ENCODE measurements at places on chromosomes 6 and 20. TPM values are rescaled to one million over a fixed set of nuclear protein-coding genes. Genes with fewer than 3 reads are reported as not detected.
A peak's percentile ranks its signal among the peaks of the same experiment; 100 is the strongest.

DNA sequence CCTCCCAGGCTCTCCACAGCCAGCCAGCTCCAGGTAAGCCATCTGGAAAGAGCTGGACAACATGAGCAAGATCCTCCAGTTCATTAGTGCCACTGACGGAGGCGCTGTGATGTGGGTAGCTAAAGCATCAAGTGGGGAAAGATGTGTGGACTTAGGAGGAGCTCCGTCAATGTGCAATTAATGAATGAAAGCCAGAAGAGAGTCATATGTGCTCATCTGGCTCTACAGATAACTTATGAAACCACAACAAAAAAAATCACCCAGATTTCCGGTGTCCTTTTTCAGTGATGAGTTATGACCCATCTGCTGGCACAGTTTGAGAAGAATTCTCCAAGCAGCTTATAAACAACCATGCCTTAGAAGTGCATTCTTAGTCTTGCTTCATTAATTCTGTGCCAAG lies 311.7 kb upstream of the PLCB4 start:
- no peak overlapping the region for H3K4me3 ChIP-seq
- no peak for DNase-seq
- no peaks in the 10 kb centered on the region for H3K36me3 ChIP-seq
- no peaks in the 10 kb centered on the region for H3K4me1 ChIP-seq
- no peak overlapping the region for H3K27ac ChIP-seq

DNA sequence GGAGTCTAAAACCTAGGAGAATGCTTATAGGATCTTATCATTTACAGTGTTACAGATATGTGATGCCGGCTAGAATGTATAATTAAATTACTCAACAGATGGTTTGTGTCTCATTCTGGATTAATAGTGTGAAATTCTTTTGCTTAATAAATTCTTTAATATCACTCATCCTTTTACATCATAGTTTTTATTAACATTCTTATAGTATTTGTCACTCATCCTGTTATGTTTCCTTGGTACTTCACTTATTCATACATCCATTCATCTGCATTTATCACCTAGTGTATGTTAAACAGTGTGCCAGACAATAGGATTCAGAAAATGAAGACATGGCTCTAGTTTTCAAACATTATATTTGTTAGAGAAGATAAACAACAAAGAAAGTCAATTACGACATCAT lies 468.7 kb downstream of the FRK start:
- DNase-seq = no peak
- no peaks in the 10 kb centered on the region for H3K4me1 ChIP-seq
- H3K36me3 ChIP-seq = no peaks in the 10 kb centered on the region
- no peak overlapping the region for H3K4me3 ChIP-seq

The TCP1 gene
- total RNA-seq = 206 TPM

- no peaks in the 10 kb centered on the region for H3K36me3 ChIP-seq
- H3K27me3 ChIP-seq = no peaks in the 10 kb centered on the region
- peaks cover 6% of the 10 kb centered on the region for H3K4me1 ChIP-seq
- no peak overlapping the region for H3K27ac ChIP-seq
- H3K4me3 ChIP-seq = no peak overlapping the region
Observed at GRCh38 chr6:55758156-55758937, 117.0 kb downstream of the BMP5 start.

The HLA-DRB5 gene
- 1.1 TPM for total RNA-seq

GRCh38 chr6:134063966-134064445 lies 11.6 kb upstream of the SLC2A12 start:
- H3K27me3 ChIP-seq = no peaks in the 10 kb centered on the region
- H3K36me3 ChIP-seq = no peaks in the 10 kb centered on the region
- peaks cover 3% of the 10 kb centered on the region for H3K4me1 ChIP-seq
- H3K27ac ChIP-seq = no peak overlapping the region
- peak; percentile 81 for DNase-seq
- no peak overlapping the region for H3K4me3 ChIP-seq

DNA sequence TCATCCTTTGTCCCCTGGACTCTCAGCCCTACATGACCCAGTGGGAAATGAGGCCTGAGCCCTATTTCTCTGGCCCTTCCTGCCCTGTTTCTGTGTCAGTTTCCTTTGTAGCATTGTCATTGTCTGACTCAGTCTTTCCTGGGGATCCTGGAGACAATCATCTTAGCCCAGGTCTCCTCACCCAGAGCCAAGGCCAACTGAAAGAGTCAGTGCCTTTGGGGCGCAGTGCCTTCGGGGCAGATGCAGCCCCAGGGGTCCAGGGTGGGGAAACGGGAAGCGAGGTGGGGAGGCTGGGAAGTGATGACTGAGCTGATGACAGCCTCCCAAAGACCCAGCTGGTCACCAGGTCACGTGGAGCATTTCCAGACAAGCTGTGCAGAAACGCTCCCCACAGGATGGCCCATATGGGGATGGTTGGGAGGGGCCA lies 93.3 kb upstream of the SULF2 start:
- DNase-seq = no peak
- no peaks in the 10 kb centered on the region for H3K36me3 ChIP-seq
- H3K4me3 ChIP-seq = no peak overlapping the region
- no peaks in the 10 kb centered on the region for H3K4me1 ChIP-seq

GRCh38 chr6:18613319-18613925 lies 226.3 kb downstream of the RNF144B start:
- no peaks in the 10 kb centered on the region for H3K36me3 ChIP-seq
- H3K4me1 ChIP-seq = no peaks in the 10 kb centered on the region
- no peaks in the 10 kb centered on the region for H3K27me3 ChIP-seq

DNA sequence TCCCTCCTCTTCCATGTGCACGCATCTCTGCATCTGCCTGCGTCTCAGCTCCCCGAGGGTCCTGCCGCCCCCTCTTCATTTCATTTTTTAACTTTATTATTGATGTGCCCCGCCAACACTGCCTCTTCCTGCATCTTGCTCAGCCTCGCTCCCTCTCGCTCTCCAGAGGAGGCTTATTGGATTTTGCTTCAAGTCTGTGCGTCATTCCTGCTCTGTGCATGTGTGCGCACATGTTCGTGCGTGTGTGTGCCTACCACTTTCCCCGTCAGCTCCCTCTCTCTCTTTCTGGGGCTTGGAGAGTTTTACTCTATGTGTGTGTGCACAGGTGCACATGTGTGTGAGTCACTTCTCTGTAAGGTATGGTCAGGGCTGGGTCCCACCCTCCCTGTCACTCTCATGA lies 71.8 kb upstream of the NNAT start:
- no peaks in the 10 kb centered on the region for H3K27me3 ChIP-seq
- DNase-seq = peak; percentile 2
- no peak overlapping the region for H3K27ac ChIP-seq
- no peaks in the 10 kb centered on the region for H3K36me3 ChIP-seq
- no peaks in the 10 kb centered on the region for H3K4me1 ChIP-seq

The DBNDD2 gene
- 61.1 TPM for total RNA-seq

The ELOVL4 gene
- total RNA-seq = 0.28 TPM

DNA sequence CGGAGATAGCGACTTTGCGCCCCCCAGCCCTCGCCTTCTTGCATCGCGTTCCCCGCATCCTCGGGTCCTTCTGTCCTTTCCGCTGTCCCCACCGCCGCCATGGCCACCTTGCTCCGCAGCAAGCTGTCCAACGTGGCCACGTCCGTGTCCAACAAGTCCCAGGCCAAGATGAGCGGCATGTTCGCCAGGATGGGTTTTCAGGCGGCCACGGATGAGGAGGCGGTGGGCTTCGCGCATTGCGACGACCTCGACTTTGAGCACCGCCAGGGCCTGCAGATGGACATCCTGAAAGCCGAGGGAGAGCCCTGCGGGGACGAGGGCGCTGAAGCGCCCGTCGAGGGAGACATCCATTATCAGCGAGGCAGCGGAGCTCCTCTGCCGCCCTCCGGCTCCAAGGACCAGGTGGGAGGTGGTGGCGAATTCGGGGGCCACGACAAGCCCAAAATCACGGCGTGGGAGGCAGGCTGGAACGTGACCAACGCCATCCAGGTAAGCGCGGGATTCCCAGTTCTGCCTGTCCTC lies 401 bp downstream of the SLC32A1 start:
- H3K27me3 ChIP-seq = peaks cover 35% of the 10 kb centered on the region
- no peak for DNase-seq
- no peaks in the 10 kb centered on the region for H3K36me3 ChIP-seq
- H3K4me1 ChIP-seq = no peaks in the 10 kb centered on the region

- H3K36me3 ChIP-seq = no peaks in the 10 kb centered on the region
- no peak overlapping the region for H3K4me3 ChIP-seq
- no peaks in the 10 kb centered on the region for H3K27me3 ChIP-seq
- DNase-seq = peak; percentile 36
Observed at GRCh38 chr6:133502441-133503335, 261.5 kb downstream of the EYA4 start.

The SYCP2L gene
- 0.49 TPM for total RNA-seq

The LTB gene
- total RNA-seq = 14.6 TPM

DNA sequence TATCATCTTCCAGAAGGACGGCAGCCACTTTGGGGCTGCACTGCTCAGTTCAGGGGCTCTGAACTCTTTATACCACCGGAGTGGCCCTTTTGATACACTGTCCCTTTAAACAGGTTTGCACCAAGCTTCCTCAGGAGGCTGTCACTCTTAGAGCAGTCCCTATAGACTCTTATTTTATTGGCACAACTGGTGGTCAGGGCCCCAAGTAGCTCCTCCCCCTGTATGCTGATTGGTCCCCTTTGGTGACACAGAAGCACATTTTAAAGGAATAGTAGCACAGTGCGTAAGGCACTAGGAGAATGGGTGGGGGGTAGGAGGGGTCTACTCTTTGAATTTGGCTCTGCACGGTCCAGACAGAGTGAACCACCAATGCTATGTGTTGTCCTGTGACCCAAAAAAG lies 122.6 kb upstream of the MLN start:
- no peaks in the 10 kb centered on the region for H3K36me3 ChIP-seq
- DNase-seq = peak; percentile 30
- H3K4me1 ChIP-seq = peaks cover 4% of the 10 kb centered on the region
- H3K27me3 ChIP-seq = no peaks in the 10 kb centered on the region

The TGM2 gene
- total RNA-seq = 476 TPM

DNA sequence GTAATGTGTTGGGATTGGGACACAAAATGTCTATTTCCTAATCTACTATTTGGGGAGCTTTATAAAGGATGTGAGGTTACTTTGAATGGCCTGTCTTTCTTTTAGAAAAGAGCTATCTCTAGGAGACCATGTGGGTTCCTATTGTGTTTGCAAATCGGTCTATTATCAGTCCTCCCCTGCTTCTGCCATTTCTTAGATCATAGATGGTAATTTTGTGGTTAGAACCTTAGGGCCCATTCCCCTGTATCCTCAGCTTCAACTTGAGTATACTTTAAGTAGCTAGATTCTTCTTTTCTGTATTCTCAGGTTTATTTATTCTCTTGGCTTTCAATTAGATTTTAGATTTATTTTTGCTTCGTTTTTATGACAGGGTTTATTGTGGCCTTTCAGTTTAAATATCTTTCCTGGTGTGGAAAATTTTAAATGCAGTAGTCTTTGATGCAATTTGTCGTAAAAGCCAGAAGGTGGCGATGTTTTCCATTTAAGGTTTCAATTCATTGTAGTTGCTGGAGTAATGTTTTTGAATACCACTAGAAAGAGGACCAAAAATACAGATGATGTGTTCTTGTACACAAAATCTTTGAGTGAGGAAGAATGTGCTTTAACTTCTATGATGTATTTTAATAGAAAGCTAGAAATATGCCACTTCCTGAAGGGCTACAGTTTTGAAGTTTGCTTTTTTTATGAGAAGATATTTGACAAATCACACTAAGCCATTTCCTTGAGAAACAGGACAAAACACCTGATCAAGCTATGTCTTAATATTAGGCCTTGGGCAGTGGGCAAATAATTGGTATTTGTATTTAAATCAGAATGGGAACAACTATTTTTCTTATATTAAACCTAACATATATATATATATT lies 20.3 kb downstream of the TBPL1 start:
- peaks cover 9% of the 10 kb centered on the region for H3K4me1 ChIP-seq
- H3K4me3 ChIP-seq = no peak overlapping the region
- H3K36me3 ChIP-seq = no peaks in the 10 kb centered on the region
- DNase-seq = peak; percentile 79
- H3K27me3 ChIP-seq = no peaks in the 10 kb centered on the region

GRCh38 chr6:131787766-131788712 lies 19.8 kb upstream of the ENPP1 start:
- H3K36me3 ChIP-seq = no peaks in the 10 kb centered on the region
- DNase-seq = peak; percentile 15
- H3K27me3 ChIP-seq = no peaks in the 10 kb centered on the region
- peaks cover 2% of the 10 kb centered on the region for H3K4me1 ChIP-seq
- H3K4me3 ChIP-seq = no peak overlapping the region
- H3K27ac ChIP-seq = no peak overlapping the region

DNA sequence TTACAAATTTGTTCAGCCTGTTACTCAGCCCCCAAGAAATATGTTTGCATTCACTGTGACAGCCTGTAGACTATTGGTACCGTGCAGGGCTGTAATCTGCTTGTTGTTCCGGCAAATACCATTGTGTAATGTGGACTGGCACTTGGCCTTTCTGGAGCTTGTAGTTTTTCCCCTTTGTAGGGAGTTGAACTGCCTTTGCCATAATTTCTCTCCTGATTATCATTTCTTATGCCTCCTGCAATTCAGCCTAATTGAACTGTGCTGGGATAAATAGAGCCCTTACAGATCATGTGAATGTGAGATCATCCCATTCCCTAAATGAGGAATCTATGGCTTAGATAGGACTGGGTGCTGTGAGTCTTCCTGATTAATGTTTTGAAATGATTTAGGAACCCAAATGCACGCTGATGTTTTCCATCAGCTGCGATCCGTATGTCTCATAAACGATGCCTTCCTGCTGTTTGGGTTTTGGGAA lies 185.1 kb downstream of the JARID2 start:
- H3K27me3 ChIP-seq = no peaks in the 10 kb centered on the region
- H3K36me3 ChIP-seq = no peaks in the 10 kb centered on the region
- peak; percentile 57 for DNase-seq
- peak overlapping the region; percentile 43 for H3K27ac ChIP-seq

DNA sequence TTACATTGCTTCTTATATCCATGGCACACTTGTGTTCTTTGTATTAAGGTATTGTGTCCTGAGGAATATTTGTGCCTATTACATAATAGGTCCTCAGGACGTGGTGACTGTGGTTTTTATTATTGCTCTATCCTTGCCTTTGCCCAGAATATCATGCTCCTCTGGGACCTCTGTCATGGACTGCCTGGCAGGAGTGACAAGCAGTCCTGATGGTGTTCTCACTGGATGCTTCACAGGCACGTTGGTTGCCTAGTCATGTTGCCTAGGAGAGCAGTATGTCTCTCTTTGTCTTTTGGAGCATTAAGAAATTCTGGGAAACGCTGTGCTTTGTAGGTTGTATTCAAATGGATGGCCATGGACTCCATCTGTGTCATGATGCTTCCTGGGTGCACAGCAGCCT lies 24.7 kb upstream of the MROH8 start:
- no peaks in the 10 kb centered on the region for H3K27me3 ChIP-seq
- no peak overlapping the region for H3K4me3 ChIP-seq
- peaks cover 47% of the 10 kb centered on the region for H3K36me3 ChIP-seq
- H3K27ac ChIP-seq = no peak overlapping the region
- DNase-seq = no peak
